ENCODE measurements at places on chromosomes 16 and 17.

- no peak for DNase-seq
Measured at GRCh38 chr17:76870377-76870714, 2.1 kb downstream of the MGAT5B start.

DNA sequence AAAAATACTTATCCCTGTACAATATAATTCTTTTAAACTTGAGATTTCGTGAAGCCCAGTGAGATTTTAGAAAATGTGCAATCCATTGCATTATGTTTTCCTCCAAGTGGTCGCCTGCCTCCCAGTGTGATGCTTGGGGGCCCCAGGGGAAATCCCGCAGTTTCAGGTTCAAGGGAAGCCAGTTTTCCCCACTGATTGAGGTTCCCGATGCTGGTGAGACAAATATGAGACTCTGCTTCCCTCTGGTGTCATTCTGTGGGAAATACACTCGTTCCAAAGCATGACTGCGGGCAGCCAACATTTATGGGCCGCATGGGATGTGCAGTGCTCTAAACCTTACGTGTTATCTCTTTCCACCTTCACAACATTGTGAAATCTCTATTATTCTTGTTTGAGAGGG is 200.8 kb downstream of the PRKCB start:
- DNase-seq: peak; percentile 78

DNA sequence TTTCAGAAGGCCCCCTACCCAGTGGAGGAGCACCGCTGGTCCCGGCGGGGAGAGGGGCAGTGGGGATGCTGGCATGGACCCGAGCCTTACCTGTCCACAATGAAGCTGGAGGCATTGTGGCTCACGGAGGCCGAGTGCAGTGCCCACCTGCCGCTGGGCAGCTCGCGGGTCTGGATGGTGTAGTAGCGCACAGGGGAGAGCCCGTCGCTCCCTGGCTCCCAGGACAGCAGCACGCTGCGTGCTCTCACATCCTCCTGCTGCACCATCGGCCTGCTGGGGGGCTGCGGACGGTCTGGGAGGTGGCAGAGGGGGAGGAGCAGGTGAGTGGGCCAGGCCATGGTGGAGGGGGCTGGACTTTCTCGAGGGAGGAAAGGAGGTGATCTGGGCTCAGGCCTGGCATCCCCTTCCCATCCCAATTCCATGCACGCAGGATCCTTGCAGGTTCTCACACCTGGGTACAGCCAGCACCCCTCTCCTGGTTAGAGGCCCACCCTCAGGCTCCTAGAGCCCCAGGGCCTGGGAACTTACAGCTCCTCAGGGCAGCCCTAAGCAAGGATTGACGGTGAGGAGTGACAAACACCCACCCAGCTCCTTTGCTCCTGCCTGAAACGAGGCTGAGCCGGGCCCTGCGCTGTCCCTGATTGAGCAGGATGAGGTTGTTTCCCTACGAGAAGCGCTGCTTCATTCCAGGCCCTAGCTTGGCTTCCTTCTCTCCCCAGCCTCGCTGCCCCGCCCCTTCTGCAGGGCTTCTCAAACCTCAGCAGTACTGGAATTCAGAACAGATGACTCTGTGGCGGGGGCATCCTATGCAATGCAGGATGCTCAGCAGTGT is 76.2 kb upstream of the CDC42EP4 start:
- peak; percentile 81 for DNase-seq

- DNase-seq: no peak
Measured at GRCh38 chr17:61495161-61495857, 43.1 kb downstream of the TBX4 start.

DNA sequence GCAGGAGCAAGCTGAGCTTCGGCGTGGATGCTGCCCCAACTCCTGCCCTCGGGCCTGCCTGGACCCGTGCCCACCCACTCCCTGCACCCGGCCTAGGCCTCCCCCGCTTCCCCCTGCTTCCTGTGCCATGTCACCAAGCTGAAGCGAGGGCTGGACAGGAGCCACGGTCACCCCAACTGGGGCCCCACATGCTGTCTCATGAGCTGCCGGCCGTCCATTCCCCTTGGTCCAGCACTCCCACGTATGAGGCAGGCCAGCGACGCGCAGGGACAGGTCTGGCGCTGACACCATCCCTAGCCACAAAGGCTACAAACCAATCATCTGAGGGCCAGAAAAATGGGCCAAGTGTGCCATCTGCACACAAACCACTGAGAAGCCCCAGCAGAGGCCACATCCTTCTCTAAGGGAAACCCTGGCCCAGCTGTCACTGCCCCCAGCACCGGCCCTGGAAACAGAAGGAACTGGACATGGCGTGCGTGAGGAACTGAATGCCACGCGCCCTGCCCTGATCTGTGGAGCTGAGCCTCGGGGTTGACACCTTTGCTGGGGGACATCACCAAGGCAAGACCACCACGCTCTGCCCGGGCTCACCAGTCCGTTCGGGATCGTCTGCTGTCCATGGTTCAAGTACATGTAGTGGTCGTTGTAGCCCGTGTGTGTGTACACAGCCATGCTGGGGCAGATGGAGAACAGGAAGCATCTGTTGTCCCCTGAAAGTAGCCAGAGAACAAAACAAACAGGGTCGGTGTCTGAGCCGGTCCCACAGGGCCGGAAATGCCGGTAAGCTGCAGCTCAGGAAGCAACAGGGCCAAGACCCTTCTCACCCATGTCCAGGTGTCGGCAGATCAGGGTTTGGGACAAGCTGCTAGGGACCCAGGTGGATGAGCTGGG is 22.2 kb downstream of the MEAK7 start:
- no peak for DNase-seq

- no peak for DNase-seq
Measured at GRCh38 chr17:56108811-56109284, 44.4 kb upstream of the ANKFN1 start.

DNA sequence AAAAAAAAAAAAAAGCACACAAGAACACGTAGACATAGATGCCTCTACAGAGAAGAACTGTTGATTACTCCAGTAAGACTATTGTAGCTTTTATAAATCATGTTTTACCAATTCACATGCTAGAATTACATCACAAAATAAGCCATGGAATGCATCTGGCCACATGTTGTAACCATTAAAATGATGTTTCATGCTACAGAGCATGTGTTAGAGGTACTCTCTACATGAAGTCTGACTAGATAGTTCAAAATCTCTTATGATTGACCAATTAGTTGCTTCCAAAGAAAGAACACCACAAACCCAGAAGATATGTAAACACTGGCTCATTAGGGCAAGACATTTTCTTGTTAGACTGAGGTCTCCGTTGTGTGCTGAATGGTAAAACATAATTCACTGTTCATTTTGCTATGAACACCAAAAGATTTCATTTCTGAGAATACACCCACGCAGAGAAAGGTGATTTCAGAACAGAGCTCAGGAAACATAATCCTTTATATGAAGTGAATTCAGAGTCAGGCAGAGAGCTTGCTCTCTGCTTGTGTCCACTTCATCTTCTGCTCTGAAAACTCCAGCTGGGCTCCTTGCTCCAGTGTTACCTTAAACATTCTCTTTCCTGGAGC is 411.4 kb upstream of the SOX9 start:
- peak; percentile 60 for DNase-seq

DNA sequence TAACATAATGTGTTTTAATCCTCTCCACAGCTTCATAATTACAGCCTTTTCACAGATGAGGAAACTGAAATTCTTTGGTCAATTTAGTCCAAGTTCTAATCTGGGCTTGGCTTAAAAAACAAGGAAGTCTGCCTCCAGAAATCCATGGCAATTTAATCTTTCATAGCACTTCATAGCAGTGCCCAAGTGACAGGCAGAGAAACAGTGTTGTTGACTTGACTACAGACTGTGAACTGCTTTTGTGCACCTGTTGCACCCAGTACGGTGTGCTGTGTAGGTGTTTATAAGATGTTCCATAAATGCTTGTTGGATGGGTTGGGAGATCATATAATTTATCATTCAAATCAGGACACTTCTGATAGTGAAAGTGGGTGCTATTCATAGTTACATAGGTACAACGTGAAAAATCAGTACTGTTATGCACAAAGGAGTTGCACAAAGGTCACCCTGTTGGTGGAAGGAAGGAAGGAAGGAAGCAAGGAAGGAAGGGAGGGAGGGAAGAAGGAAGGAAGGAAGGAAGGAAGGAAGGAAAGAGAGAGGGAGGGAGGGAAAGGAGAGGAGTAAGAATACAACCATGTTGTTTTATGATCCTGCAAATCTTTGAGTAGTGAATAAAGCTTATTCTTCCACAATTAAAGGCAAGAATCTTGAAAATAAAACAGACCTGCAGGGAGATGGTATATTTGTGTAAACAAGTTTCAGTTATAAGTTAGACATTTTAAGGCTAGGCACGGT is 56.5 kb upstream of the HLF start:
- DNase-seq: no peak

- no peak for DNase-seq
Measured at GRCh38 chr16:57998486-57998885, 2.0 kb downstream of the ZNF319 start.

DNA sequence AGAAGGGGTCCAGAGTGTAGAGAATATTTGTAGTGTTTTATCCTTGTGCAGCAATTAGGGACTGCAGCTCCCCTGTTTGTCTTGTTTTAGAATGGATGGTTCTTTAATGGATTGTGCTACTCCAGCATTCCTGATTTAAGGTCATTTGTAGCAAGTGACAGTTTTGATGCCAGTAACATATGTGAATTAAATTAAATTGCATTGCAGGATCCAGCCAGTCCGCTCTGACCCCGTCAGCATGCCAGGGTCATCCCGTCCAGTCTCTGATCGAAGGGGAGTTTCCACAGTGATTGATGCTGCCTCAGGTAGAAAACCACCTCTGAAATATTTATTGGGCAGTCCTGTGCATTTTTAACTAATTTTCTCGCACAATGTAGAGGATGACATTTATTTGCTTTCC is 315.4 kb upstream of the TBX2 start:
- DNase-seq: no peak

DNA sequence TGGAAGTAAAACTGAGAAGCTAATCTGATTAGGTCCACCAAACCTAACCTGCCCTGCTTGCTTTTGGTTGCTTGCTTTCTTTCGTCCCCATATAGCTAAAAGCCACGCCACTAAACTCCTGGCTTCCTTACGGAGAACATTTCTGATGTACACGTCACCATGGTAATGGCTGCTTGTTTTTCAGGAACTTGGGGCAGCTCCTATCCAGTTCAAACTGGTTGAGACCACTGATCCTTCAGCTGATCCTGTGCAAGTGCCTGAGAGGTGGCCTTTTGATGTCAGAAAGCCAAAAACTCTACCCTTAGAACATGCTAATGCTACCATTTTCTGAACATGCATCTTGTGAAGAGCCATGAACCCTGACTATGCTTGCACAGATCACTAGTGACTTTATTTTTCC is 14.4 kb upstream of the DHRS7C start:
- DNase-seq: no peak

GRCh38 chr17:29162909-29163341 is 17.3 kb downstream of the MYO18A start:
- peak; percentile 68 for DNase-seq

DNA sequence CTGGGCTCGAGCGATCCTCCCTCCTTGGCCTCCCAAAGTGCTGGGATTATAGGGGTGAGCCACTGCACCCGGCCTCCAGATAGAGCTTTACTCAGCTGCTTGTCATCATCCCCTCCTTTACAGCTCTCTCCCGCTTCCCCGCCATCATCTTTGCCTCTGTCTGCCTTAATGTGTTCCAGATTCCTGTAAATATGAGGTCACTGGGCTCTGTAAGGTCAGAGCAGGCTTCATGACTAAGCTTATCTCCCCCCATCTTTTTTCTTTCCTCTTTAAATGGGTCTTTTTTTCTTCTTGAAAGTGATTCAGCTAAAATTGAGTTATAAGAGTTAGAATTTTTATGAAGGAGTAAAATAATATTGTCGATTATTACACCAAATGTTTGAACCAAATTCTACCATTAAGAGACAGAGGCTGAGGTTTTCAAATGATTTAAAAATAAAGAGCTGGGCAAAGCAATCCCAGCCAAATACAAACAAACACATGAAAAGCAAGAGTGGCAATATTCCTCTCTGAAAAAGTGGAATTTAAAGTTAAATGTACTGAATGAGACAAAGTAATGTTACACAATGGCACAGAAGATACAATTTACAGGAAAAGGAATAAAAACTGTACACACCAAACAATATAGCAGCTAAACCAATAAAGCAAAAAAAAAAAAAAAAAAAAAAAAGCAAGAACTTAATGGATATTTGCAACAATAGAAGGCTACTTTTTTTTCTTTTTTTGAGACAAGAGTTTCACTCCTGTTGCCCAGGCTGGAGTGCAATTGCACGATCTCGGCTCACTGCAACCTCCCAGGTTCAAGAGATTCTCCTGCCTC is 62.1 kb downstream of the CRISPLD2 start:
- DNase-seq: peak; percentile 96

GRCh38 chr17:34126496-34126895 is 128.6 kb upstream of the CCL2 start:
- no peak for DNase-seq

DNA sequence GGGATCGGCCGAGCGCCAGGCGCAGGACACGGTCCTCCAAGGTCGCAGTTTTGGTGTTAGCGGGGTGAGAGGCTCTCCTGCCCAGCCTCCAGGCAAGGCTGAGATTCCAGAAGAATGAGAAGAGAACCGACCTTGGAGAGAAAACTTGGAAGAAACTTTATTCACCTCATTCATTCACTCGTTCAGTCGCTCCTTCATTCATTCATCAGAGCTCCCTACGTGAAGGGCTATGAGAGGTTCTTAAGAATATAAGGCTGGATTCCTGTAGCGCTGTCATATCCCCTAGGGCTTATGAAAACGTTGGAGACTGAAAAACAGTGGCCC is 991 bp upstream of the MYH10 start:
- no peak for DNase-seq

- peak; percentile 84 for DNase-seq
Measured at GRCh38 chr17:72560303-72561247, 439.8 kb downstream of the SOX9 start.

GRCh38 chr16:2768403-2769089 is 8.5 kb downstream of the ELOB start:
- DNase-seq: no peak

DNA sequence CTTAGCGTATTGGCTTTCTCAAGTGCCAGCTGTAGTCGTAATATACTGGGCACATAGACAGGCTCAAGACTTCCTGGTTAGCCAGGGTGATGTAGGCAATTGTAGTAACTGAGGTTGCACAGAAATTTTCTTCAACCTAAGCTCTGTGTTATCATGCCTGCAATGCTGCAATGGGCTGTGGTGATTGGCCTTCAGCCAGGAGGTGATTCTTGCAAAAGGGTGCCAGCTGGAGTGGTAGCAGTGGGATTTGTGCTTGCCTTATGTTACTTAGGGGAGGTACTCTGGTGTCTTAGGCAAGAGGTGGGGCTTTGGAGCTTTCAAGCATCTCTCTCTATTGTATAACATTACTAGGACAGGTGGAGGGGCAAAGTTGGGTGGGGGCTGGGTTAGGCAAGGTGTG is 495.1 kb downstream of the CDH11 start:
- DNase-seq: no peak

- DNase-seq: peak; percentile 78
Measured at GRCh38 chr16:17515421-17516210, 44.9 kb upstream of the XYLT1 start.

DNA sequence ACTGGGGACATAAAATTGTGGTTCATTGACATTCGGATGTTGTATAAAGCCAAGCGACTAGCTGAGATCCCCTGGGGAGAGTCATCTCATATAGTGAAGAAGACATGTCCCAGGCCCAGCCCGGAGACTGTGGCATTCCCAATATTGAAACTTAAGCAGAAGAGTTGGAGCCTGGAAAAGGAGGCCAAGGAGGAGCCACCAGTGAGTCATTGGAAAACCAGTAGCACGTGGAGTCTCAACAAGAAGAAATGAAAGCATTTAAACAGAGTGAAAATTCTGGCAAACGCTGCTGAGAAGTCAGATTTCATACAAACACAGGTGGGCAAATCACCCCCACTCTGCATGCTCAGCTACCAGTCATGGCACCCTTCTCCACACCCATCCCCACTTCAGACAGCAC is 9.4 kb upstream of the ELAC2 start:
- DNase-seq: peak; percentile 35
